ENCODE measurements at places on chromosomes 5 and 9. TPM values are rescaled to one million over a fixed set of nuclear protein-coding genes. Genes with fewer than 3 reads are reported as not detected.

DNA sequence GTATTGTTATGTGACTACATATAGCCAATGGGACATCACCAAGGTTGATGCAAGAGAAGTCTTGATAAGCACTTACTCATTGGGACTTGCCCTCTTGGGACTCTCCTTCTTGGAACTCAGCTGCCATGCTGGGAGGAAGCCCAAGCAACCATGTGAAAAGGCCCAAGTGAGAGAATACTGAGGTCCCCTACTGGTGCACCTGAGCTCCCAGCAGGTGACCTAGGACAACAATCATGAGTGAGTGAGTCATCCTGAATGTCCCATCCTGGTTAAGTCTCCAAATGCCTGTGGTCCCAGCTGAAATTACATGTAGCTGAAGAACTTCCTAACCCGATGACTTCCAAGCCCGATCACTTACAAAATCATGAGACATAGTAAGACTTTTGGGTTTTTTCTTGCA lies 260.7 kb downstream of the ICE1 start:
- no peak for DNase-seq

DNA sequence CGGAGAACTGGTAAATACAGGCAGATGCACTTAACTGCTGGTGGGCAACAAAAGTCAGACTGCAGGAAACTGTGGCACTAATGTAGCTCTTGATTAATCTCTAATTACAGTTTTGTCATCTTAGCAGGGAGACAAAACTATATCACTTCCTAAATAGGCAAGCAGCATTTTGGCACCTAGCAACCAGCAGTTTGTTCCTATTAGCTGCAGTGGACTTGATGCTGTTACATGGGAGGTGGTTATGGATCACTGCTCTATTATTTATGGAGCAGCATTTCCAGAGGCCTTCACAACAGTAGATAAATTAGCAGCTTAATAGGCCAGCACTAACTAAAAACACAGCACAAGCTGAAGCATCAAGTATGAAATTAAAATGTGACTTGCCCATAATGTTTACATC lies 518.3 kb upstream of the ITGA1 start:
- DNase-seq = peak; percentile 54

GRCh38 chr5:159316519-159317383 lies 13.5 kb downstream of the IL12B start:
- DNase-seq = peak; percentile 72

- no peak for DNase-seq
These were observed 99.4 kb upstream of the PTPN3 start for GRCh38 chr9:109597496-109597895.

DNA sequence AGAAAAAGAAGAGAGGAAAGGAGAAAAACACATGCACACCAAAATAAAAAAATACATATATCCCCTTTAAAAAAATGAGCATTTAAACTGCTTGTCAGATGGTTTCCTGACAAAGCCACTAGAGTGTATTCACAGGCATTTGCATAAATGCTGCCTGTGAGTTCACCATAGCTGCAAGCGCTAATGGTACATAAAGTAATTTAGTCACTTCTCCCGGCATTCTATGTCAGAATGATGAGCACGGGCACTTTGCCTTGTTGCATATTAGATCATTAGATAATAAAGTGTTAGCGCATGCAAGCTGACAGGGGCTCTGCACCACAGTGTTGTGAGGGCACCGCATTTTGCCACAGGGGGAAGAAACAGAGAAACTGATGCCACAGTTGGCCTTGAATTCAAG lies 280.6 kb downstream of the EBF1 start:
- no peak for DNase-seq

DNA sequence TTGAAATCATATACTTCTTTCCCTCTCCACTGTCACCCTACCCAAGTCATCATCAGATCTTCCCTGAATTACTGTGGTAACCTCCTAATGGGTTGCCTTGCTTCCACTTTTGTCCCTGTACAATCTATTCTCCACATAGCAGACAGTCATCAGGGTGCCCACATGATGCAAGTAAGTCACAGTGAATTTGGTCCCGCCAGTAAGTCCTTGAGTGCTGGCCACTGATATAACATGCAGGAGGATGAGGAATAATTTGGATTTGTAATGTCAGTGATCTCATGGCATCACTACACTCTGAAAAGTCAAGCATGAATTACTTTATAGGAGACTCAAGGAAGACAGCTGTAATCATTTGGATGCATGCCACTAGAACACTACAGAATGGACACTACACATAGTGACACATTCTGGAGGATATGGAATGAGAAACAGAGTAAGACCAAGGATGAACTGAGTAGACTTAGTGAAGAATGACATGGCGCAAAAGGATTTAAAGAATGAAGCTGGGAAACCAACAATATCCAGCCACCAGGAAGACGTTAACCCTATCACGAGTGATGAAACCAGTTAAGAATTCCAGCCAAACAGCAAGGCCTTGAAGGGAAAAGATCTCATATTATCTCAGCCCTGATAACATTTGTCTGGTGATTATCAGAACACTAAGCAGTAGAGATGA lies 28.6 kb downstream of the MARCHF3 start:
- no peak for DNase-seq

- peak; percentile 29 for DNase-seq
These were observed 136.9 kb upstream of the FBN2 start for GRCh38 chr5:128674837-128675446.

- DNase-seq = no peak
These were observed 23.3 kb upstream of the ZSWIM6 start for GRCh38 chr5:61308712-61309111.

The CLTB gene
- 151 TPM for polyA plus RNA-seq

The SLC36A3 gene
- polyA plus RNA-seq = not detected

The TMEM252 gene
- 3.4 TPM for polyA plus RNA-seq

The PDCD1LG2 gene
- 1.5 TPM for polyA plus RNA-seq

The ARL14EPL gene
- polyA plus RNA-seq = not detected

The SHLD3 gene
- 2.5 TPM for polyA plus RNA-seq
